Suppressor macrophage treated with lipopolysaccharide for 4 hours (primary cell): ENCODE measurements at places on chromosomes 3 and 15.

- no peak for DNase-seq
Observed at GRCh38 chr3:53215816-53216215, 40.0 kb downstream of the TKT start.

- DNase-seq: no peak
Observed at GRCh38 chr3:40079847-40080240, 229.7 kb upstream of the EIF1B start.

- no peak for DNase-seq
Observed at GRCh38 chr3:68705695-68706094, 226.7 kb downstream of the TAFA4 start.

- DNase-seq: no peak
Observed at GRCh38 chr3:186427627-186428281, 65.7 kb upstream of the DGKG start.

GRCh38 chr15:57377478-57377847, 1.2 kb downstream of the CGNL1 start:
- DNase-seq: no peak

- DNase-seq: no peak
Observed at GRCh38 chr15:40452296-40453090, 11.7 kb downstream of the BAHD1 start.

DNA sequence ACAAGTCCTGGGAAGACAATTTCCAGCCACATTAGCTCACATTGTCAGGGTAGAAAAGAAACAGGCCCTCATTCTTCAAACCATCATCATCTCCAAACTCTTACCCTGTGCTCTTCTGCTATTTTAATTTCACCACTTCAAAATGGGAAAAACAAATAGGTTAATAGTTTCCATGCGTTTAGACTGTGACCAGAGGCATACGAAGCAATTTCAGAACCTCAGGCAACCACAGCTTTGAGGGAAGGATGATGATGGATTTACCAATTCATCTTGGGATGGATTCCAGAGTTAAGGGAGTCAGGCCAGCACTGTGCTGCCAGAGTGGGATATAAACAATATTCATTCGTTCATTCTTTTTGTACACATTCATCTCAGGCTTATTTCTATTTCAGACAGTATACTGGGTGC, 307.8 kb upstream of the TPRG1 start:
- no peak for DNase-seq

DNA sequence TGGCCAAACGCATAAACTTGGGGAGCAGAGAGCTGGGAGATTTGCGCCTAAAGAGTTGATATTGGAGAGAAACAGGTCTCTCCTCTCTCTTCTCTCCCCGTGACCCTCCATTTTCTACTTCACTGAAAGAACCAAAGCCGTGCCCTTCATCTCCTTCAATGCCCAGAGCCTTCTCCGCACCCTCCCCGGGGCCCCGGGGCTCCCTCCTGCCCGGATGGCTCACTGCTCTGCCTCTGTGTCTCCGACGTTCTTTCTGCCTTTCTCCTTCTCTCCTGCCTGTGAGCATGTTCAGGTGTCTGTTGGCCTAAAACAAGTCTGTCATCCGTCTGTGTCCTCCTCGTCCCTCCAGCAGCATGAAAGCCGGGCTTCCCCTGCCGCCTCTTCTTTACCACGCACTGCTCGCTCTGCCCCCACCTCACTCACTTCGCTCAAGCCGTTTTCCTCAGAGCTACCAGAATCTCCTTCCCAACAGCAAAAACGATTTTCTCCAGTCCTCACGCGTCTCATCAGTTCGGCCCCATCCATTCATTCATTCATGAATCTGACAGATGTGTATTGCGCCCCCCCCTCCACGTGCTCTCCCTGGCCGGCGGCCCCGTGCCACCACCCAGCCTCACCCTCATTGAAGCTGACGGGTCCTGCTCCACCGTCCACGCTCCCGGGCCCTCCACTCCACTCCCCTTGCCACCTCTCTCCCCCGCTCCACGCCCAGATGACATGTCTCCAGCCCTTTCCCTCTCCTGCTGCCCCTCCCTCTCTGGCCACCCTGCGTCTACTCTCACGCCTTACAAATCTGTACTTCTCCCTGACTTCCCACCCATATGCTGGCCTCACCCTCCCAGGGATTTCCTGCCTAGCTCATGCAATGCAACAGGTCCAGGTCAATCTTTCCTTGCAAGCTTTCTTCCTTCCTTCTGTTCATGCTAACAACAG, 10.2 kb downstream of the MUC4 start:
- DNase-seq: no peak

GRCh38 chr3:194512895-194513601, 26.2 kb upstream of the ATP13A3 start:
- no peak for DNase-seq

GRCh38 chr15:33380406-33380805, 69.6 kb downstream of the RYR3 start:
- DNase-seq: no peak

- peak; percentile 53 for DNase-seq
Observed at GRCh38 chr3:170709046-170709445, 123.2 kb upstream of the SLC7A14 start.

GRCh38 chr3:16417945-16418739, 95.4 kb downstream of the RFTN1 start:
- no peak for DNase-seq

- no peak for DNase-seq
Observed at GRCh38 chr15:98684436-98684835, 36.1 kb downstream of the IGF1R start.

DNA sequence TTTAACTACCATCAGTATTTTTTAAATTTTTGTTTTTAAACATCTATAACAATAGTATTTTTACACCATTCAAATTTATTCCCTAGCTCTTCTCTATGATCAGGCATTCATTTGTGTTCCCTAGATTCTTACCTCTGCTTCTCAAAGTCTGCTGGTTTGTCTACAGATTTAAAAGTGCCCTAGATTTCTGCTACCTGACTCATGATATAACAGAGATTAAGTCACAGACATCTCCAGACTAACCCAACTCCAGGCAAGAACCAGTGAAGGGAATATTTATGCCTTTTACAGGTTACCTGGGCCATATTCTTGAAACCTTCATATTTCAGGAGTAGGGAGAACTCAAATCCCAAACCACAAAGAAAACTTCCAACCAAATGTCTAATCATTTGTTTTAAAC, 38.8 kb downstream of the ADAM10 start:
- DNase-seq: no peak

- no peak for DNase-seq
Observed at GRCh38 chr3:133124511-133124910, 86.3 kb downstream of the TMEM108 start.

DNA sequence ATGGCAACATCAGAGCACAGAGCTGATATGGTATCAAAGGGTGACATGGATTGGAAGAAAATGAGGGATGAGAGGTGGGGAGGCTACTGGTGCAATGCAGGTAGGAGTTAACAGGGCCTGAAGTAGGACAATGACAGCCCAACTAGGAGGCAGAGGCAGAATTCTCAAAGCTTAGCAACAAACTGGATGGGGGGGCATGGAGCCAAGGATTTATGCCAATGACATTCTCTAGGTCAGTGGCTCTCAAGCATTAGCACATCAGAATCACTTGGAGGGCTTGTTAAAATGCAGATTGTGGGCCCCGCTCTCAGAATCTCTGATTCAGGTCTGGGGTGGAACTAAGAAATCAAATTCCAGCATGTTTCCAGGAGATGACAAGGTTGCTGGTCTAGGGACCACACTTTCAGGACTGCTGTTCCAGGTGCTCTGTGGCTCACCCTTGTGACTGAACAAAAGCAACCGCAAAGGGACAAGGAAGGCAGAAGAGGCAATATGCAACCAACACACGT, 98.0 kb upstream of the TNIK start:
- DNase-seq: no peak

DNA sequence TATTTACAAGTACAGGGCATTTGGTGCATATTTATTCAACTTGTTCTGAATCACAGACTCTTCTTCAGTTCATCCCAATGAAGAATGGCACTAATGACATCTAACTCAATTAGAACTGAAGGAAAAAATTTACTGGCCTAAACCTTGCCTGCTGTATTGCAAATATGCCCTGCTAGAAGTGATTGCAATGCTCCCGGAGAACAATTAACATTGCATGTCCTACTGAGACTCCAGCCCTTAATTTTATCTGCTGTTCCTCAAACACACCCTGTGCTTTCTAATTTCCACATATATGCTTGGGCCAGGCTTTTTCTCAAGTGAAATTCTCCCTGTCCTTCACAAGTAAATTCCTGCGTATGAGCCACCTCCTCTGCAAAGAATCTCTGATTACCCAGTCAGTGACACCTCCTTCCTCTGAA, 8.3 kb downstream of the ACKR4 start:
- DNase-seq: no peak

DNA sequence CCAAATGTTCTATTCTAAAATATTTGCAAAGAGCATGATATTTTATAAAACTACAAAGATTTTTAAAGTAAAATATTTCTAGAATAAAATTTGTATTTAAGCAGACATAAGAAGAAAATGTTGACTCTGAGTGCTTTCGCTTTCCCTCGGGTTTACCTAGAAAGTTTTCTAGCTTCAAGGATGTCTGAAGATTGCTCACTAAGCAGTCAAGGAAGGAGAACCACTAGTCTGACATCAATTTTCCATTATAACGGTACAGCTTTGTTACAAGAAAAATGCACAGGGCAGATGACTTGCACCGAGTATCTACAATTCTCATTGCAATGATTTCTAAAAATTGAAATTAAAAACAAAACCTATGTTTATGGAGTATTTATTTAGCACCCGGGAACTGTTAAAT, 14.2 kb downstream of the GPR15 start:
- DNase-seq: no peak

DNA sequence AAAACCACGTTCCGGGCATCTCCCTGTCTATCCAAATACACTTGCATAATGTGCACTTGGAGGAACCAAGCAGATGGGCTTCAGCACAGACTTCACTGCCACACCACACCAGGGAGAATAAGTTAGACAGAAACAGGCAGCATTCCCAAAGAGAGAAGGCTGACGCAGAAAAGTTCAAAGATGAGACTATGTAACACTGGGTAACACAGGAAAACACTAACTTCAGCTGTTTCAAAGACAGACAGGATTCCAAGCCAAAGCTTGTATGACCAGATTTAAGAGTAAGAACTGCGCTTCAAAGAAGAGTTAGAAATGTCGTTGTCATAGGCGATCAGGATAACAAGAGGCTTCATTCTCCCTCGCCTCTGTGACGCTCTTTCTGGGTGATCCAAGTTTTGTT, 19.9 kb downstream of the SLC51A start:
- DNase-seq: no peak

DNA sequence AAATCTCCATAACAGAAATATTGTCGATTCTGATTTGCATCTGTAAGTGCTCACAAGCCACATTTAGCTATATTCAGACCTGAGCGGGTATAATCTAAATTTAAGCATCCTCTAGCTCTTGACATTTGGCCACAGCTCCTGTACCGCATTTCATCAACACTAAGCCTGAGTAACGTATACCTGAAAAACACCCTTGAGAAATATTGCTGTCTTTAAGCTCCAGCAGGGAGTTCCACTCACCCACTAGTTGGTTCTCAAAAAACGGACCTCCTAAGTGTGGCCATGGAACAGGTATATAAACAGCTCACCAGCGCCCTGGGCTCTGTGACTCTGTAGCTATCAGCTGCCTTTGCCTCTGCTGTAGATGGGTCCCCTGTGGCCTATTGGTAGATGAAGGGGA, 80.7 kb downstream of the ABI3BP start:
- no peak for DNase-seq

DNA sequence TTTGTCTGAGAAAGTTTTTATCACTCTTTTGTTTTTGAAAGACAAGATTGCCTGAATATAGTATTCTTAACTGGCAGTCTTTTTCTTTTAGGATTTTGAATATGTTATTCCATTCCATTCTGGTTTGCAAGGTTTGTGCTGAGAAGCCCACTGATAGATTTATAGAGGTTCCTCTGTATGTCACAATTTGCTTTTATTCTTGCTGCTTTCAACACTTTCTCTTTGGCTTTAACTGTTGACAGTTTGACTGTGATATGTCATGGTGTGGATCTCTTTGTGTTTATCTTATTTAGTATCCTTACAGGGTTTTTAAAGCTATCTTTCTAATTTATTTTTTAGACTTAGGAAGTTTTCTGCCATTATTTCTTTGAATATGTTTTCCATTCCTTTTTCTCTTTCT, 331.2 kb upstream of the ATP11B start:
- no peak for DNase-seq

- DNase-seq: no peak
Observed at GRCh38 chr15:57263520-57263919, 112.8 kb upstream of the CGNL1 start.

- DNase-seq: no peak
Observed at GRCh38 chr3:105965384-105965783, 96.6 kb upstream of the CBLB start.

GRCh38 chr3:183188895-183189462, 26.4 kb upstream of the LAMP3 start:
- peak; percentile 47 for DNase-seq

GRCh38 chr15:96323319-96324145, 7.0 kb upstream of the NR2F2 start:
- no peak for DNase-seq

DNA sequence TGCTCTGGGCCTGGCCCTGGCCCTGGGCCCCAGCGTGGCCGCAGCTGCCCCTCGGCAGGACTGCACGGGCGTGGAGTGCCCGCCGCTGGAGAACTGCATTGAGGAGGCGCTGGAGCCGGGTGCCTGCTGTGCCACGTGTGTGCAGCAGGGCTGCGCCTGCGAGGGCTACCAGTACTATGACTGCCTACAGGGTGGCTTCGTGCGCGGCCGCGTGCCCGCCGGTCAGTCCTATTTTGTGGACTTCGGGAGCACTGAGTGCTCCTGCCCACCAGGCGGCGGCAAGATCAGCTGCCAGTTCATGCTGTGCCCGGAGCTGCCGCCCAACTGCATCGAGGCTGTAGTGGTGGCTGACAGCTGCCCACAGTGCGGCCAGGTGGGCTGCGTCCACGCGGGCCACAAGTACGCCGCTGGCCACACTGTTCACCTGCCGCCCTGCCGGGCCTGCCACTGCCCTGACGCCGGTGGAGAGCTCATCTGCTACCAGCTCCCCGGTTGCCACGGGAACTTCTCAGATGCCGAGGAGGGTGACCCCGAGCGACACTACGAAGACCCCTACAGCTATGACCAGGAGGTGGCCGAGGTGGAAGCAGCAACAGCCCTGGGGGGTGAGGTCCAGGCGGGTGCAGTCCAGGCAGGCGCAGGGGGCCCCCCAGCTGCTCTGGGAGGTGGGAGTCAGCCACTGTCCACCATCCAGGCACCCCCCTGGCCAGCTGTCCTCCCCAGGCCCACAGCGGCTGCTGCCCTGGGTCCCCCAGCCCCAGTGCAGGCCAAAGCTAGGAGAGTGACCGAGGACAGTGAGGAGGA, 21.7 kb downstream of the FBLN2 start:
- no peak for DNase-seq

GRCh38 chr3:31900583-31900982, 80.5 kb downstream of the OSBPL10 start:
- DNase-seq: no peak

- peak; percentile 68 for DNase-seq
Observed at GRCh38 chr15:70023064-70023768, 74.5 kb downstream of the TLE3 start.
